RPMI8226 (cell line): ENCODE measurements at places on chromosomes 7 and 10.

DNA sequence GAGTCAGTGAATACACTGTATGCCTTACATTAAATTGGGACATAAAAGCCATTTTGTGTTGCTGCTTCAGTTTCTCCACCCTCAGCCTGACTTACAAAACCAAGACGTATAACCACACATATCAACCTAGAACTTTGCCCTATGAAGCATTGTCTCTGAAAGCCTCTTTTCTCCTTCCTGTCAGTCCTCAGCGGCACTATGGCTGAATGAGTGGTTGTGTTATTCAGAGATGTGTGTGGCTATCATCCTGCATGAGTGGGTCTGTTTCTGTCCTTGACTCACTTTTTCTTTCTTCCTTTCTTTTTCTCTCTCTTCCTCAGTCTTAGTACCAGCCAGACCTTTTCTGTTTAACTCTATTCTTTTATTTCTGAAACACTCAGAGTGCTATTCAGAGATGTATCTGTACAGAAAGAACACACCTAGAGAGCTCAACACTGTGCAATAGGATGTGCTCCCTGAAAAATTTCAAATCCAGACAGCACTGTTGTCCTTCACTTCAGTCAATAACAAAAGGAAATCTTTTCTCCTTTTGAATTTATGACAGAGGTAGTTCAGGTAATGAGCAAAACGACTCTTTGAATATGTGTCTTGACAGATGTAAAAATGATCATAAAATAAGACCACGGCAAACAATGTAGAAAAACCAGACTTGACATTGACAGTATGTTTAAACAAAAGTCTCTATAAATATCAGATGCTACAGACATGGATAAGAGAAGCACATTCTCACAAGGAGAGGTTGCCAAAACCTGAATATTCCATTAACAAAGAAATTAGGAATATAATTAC, 163.3 kb upstream of the FEZF1 start:
- no peak for DNase-seq

DNA sequence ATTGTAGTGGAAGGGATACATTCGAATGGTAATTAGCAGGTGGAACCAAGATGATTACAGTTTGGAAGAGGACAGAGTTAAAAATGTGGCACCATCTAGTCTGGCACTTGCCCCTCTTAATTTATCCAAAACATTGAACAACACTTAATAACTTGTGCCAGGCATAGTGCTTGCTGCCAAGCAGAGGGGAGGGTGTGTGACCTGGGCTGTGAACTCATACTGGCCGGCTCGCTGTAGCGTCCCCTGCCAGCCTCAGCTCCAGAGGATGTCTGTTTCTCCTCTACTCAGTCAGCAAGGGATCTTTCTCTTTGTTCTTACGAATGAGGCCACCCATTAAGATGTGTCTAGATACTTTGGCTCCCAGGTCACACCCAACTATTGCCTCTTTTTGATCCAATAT, 179.4 kb upstream of the INHBA start:
- DNase-seq = no peak

- DNase-seq = no peak
These were observed 168.3 kb downstream of the MYOF start for GRCh38 chr10:93313798-93314197.

- no peak for DNase-seq
These were observed 17.1 kb downstream of the SLC26A3 start for GRCh38 chr7:107785926-107786325.

DNA sequence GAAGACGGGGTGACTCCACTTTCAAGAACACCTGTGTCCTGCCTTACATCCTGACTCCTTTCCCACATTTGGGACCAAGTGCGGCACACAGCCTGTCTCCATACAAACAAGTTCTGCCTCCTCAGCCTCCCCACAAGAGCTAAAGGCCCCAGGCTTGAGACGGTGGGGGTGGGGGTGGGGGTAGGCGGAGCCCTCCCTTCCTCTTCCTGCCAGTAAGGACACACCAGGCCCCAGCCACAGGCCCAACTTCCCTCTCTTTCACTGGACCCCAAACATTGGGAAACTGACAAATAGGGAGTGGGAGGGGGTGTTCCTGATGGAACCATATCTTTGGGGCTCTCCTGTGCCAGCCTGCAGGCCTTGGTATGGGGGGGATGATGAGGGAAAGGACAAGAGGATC, 4.6 kb downstream of the CDK5 start:
- DNase-seq = no peak

GRCh38 chr7:18778594-18778993, 283.0 kb downstream of the HDAC9 start:
- no peak for DNase-seq

- DNase-seq = no peak
These were observed 248.2 kb upstream of the PITRM1 start for GRCh38 chr10:3420527-3421469.
